AG09319 (cell line): ENCODE measurements at places on chromosomes 2 and 18.

DNA sequence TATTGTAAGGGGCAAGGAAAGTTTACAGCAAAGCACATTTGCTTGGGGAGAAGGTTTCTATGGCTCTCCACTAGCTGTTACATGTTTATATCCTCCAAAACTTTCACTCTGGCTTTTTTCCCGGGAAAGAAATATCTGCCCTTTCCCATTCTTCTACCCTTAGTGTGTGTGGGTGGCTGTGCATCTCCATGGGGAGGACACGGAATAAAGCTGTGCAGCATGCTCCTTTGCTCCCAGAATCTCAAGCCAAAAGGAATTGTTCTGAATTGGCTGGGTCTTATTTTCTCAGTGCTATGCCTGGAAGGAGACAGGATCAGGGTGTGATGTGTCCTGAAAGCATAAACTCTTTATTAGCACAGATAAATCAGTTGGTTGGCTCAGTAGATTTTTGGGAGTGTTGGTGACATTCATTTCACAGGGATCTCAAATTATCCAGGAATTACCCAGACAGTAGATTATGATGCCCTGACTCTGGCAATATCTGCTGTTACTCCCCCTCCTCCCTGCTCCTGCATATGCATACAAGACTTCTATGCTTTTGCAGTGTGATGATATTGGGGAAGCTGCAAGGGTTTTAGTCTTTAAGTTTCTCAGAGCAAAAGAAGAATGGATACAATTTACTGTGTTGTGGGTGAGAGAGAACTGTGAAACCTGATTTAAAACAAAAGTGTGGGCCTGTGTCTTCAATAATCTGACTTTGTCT is 63.1 kb downstream of the PARD3B start:
- peak; percentile 30 for DNase-seq

DNA sequence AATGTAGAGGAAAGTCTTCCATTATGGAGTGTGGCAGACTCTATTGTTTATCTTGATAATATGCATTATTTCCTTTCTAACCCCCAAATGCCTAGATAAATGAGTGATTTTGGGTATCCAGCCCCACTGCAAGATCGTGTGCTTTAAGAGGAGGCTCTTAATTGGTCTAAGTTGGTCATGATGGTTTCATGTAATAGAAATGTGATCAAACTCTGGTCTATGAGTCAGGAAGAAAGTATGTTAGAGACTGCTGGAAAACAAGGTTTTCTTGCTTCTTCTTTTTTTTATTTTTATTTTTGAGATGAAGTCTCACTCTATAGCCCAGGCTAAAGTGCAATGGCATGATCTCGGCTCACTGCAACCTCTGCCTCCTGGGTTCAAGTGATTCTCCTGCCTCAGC is 344.5 kb upstream of the TNP1 start:
- no peak for DNase-seq

DNA sequence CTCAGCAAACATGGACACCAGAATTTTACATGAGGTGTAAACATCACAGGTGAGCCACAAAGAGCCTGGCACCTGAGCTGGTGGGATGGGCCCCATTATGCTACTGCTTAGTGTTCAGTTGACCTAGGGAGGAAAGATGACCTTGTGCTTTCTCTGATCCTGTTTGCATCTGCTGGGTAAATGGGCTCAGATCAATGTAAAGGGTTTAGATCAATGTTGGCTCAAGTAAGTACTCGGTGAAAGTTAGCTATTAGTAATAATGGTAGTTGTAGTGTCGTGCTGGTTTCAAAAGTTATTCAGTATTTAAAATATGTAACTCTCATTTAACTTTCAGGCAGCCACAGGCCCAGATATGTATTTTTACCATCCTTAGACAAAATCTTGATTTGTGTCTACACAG is 19.8 kb downstream of the ABHD3 start:
- DNase-seq: no peak

DNA sequence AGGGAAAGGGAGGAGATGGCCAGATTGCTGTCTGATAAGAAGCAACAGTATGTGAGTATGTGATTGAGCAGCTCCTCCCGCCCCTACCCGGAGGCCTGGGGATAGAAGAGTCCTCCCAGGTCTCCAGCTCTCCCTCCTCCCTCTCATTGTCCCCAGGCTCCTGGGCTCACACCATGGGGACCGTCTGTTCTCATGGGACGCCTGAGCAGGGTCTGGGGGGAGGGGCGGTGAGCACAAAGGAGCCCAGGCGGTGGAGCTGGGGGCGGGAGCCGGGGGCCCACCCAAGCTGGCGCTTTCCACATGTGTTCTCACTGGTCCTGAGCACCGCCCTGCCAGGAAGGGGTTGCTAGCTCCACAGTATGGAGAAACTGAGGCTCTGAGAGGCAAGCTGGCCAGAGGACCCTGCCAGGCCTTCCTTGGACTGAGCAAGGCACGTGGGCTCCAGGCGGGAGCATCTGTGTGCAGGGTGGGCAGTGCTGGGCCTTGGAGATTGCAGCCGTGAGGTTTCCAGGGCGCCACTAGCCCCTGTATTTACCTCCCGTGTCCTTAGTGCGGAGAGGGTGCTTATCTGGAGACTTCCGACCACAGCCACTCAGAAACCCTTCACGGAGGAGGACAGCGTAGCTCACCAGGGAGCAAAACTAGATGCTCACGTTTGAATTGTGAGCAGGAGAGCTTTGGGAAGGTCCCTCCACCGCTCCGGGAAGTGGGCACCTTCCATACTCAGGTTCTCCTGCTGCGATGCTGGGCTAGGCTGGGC is 37.4 kb downstream of the PDIA6 start:
- DNase-seq: no peak

- DNase-seq: no peak
These were observed 38.2 kb downstream of the SESTD1 start for GRCh38 chr2:179226203-179226960.

GRCh38 chr18:59420244-59420643 is 61.2 kb upstream of the LMAN1 start:
- no peak for DNase-seq

- no peak for DNase-seq
These were observed 64.0 kb upstream of the ZNF516 start for GRCh38 chr18:76558881-76559667.

DNA sequence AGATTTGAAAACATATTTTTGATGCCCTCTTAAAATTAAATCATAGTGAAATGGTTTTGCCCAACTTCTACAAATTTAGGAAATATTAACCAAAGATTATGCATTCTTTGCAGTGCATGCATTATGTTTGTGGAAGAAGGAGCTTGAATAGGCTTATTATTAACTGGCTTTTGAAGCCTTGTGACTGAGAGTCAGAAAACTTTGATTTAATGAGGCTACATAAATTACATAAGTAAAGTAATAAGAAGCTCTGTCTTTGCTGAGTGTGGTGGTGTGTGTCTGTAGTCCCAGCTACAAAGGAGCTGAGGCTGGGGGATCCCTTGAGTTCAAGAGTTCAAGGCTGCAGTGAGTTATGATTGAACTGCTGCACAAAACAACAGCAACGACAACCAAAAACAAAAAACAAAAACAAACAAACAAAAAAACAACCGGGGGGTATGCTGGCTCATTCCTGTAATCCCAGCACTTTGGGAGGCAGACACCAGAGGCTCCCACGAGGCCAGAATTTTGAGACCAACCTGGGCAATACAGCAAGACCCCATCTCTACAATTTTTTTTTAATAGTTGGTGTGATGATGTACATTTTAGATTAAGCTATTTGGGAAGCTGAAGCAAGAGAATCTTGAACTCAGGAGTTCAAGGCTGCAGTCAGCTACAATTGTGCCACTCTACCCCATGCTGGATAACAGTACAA is 57.0 kb upstream of the LRRTM4 start:
- no peak for DNase-seq

DNA sequence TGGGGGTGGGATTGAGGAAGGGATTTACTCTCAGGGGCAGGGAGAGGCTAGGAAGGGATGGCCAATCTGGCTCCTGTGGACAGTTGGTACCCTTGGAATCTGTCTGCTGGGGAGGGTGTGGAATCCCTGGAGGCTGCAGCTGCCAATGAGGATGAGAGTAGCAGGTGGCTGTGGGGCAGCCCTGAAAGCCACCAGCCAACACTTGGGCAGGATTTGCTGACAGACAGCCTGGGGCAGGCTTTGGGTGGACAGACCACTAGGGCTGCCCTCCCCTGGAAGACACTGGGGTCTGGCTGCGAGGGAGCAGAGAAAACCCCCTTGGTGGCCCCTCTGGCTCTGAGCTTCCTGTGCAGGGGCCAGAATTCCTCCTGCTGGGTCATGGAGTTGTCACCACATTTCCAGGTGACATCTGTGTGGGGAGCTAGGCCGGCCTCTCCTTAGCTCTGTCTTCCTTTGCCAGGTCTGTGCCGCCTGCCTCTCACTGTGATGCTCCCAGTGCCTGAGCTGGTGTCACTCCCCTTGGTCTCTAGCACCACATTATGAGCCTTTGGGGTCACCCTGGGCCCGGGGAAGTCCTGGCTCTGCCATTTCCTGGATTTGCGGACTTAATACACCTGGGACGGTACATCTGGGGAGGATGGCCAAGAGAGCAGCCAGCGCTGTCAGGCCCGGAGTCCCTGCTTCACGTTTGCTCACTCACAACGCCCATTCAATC is 13.4 kb upstream of the ARHGEF4 start:
- DNase-seq: no peak

DNA sequence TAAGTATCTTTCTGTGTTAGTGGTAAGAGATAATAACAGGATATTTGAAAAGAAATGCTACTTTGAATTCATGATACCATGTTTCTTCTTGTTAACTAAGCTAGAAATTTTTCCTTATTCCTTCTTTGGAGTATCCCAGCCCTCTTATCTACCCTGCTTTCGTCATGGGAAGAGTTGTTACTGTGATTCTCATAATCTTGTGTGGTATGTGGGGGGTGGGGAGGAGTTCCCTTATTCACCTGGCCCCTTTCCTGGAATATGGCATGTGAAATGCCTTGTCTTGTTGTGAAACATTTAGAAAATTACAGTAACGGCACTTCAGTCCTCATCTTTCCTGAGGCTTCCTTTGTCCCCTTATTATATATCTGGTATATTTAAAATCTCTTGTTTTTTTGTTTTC is 129.9 kb downstream of the NCOA1 start:
- no peak for DNase-seq

GRCh38 chr2:191150600-191151330 is at the start of gene STAT4:
Gene STAT4 (minus strand): TSS chr2:191150994. CDS start chr2:191148203, 2,791 bp downstream.
- no peak for DNase-seq
